Daoy (cell line): ENCODE measurements at places on chromosomes 16 and 17.

- DNase-seq, result no peak
Measured at GRCh38 chr16:67647111-67647651, 2.2 kb downstream of the CARMIL2 start.

DNA sequence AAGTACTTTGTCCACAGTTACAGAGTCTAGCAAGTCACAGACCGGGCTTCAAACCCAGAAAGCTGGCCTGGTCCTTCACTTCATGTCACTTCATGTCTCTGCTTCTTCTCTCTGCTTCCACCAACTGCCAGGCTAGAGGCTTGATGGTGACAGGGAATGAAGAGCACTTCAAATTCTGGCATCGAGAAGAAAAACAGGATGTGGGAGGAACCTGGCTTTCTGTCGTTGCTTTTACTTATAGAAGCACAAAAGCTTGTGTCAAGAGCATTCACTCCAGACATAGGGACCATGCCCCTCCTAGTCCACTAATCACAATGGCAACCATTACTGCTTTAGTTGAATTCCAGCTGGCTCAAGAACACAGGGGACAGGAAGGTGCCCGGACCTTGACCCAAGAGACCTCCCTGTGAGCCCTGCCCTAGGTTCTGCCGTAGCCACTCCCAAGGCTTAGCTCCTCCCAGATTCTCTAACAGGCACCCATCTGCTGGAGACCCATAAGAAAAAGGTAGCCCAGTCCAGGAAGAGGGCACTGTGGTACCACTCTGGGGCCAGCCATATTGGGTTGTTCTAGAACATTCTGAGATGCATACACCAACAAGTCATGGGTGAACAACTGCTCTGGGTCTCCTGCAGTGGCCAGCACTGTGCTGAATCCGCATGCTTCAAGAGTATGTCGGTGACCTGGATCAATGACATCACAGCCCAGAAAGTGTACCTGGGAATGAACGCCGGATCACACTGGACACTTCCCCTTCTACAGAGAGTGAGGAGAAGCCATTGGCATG lies 181.8 kb downstream of the C16orf95 start:
- DNase-seq, result no peak

GRCh38 chr16:15983898-15984297 lies 34.5 kb downstream of the ABCC1 start:
- DNase-seq, result no peak

DNA sequence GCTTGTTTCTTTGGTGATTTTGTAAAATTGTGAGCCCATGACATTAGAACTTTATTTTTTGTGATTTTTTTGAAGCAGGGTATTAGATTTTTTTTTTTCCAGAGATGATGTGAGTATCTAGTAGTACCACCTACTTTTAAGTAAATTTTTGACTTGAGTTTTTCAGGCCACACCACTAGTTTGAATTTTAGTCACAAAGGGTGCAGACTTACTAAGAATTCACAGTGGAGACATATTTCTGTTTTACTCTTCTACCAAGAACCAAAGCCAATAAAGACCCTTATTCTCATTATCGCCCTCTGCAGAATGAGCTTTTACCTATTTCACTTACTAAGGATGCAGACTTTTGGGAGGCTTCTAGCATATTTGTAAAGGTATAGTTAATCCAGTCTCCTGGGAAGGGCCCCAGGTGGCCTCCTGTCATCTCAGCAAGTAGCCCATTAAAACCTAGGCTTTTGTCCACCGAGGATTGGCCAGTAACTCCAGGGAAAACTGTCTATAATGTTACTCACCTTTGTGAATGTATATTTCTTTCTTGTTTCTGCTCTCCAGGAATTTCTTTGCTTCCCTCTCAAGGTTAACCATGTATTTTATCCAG lies 30.6 kb downstream of the NLK start:
- DNase-seq, result no peak

GRCh38 chr17:14042411-14042810 lies 26.9 kb upstream of the COX10 start:
- DNase-seq, result no peak

DNA sequence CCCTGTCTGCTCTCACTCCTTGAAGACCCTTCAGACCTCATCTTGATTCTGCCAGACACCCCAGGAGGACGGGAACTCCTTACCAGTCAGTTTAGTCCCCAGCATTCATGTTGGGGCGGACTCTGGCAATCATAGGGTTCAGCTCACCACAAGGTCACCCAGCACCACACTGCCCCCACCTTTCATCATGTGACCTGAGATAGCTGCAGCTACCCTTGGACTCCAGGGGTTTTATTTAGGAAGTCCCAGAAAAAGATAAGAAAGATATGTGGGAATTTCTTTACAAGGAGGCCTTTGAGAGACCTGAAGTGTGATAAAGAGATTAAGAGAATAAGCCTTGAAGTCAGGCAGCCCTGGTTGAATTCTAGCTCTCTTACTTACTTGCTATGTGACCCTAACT lies 59.8 kb upstream of the NLK start:
- DNase-seq, result no peak

- DNase-seq, result no peak
Measured at GRCh38 chr17:57559634-57560318, 185.3 kb downstream of the CCDC182 start.

GRCh38 chr16:8571061-8571596 lies 19.2 kb downstream of the TMEM114 start:
- no peak for DNase-seq

DNA sequence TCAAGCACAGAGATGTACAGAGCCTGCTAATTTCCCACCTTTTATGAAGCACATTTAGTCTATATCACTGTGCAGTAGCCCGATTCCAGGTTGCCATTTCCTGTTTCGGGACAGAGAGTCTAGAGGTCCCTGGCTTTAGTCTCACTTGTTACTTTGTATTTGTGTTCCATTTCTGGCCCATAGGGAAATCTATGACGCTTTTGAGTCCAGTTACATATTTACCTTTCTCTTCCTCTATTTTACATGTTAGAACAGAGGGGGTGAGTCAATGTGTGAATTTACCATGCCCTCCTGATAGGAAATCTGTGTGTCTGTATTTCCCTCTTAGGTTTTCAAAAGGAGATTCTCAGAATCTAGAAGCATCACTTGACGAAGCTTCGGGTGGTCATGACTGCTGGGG lies 227.1 kb upstream of the ZFHX3 start:
- no peak for DNase-seq

DNA sequence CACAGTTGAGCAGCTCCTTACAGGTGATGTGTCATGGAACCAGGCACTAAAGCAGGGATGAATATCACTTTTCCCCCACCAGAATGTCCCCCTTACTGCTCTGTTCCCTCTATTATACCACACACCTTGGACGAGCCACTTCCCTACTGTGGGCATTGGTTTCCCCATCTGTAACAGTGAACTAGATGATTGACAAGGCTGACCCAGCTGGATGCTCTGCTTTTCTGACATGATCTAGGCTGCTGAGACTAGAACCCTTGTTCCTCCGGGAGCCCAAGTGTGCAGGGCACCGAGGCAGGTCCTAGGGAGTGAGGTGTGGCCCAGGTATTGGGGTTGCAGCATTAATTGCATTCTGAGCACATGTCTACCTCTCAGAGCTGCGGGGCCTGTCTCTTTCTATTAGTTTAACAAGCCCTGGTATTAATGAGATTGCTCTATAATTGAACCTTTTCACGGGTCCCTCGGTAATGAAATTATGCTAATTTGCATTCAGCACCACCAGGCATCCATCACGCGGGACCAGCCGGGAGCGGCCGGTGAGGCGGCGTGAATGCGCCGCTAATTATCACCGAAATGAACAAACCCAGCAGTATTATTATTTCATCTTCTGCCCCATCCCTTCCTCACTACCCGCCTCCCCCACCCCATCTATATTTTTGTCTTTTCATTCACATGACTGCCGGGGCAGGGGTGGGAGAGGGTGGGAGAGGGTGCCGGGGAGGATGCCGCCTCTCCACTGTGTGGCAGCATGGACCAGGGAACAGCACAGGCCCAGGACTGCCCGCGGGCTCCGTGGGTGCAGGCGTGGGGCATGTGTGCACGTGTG lies 121.1 kb downstream of the CYLD start:
- DNase-seq, result no peak

- DNase-seq, result no peak
Measured at GRCh38 chr16:79419148-79419547, 181.4 kb downstream of the MAF start.

DNA sequence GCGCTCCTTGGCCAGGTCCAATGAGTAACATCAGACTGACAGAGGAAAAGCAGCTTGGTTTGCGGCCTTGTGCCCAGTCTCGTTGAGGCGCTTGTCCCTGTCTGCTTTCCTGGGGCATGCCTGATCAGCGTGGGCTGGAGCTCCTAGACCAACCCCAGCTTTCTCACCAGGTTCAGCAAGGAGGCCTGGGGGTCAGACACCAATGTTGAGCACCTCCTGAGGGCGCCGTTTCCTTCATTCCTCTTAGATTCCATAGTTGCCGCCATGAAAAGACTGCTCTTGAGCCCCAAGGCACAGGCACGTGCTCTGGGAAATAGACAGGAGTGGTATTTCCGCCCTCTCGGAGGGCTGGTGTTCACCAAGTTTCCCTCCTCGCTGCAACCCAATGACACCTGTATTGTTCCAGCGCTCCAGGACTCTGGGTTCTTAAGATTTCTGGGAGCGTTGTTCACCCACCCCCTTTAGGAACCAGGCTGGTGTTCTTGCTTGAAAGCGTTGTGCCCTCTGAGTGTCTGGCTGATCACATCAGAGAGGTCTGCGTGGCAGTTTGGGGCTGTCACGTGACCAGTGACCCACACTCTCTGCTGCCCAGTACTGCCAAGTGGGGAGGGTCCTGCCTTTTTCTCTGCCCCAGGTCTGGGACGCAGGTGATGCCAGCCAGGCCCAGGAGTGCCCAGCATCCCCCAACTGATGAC lies 18.0 kb downstream of the KCTD2 start:
- DNase-seq, result no peak

DNA sequence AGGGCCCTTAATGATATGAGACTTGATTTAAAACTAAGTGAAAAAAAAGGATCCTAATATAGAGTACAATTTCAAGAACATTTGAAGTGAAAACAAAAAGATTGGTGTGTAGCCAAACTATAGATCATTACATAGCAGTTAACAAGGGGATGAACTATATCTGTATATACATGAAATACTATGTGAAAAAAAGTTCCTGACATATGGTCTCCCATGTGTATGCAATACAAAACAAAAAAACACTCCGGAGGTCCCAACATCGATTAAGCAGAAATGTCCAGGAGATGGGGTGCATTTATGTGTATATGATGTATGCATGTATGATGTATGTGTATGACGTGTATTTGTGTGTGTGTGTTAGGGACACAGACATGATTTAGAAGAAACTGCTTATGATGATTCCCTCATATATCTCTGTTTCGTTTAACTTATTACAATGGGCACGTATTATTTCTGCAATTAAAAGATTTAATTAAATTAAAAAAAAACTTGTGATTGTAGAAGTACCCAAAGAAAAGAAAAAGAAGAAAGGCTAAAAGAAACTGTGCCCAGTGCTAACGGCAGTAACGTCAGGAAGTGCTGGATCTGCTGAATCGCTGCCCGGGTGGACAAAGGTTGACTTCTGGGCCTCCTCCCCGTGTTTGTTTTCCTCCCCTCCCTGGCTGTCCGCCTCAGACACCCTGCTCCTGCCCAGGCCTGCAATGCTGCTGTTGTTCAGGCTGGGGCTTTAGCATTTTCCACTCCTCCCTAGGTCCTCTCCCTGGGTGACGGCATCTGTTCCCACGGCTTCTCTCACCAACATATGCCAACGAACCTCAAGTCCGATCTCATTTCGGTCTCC lies 36.9 kb downstream of the TBX4 start:
- DNase-seq, result no peak

DNA sequence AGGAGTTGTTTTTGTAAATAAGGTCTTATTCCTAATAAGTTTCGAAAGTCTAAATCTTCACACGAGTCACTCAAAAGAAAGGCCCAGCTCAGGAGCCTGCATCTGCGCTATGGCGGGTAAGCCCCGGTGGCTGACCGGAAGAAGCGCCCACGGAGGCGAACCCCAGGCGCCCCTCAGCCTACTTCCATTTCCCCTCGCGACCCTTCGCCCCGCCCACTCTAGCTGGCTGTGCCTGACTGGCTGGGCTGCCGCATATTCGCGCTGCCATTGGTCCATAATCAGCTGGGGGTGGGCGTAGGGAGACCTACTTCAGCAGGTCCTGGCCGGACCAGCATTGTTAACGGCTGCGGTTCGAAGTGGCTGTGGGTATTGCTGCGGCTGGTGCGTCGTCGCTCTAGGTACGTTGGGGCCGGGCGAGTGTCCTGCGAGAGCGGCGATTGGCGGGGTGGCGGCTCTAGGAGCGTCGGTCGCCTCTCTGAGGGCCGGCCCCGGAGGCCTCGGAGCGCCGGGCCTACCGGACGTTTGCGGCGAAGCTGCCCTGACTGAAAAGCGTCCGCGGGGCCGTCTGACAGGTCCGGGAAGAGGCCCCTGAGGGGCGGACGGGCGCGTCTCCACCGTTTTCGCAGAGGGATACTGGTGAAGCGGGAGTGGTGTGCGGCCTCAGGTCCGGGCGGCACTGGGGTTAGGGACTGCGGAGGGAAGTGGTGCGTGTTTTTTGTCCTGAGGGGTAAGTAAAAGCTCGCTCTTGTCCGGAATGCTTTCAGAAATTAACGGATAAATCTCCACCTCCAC lies at the start of gene ATF7IP2:
ATF7IP2 (plus strand) TSS at position 337 of the 792 bp plus-strand sequence. CDS start 44,560 bp downstream, outside the sequence.
- DNase-seq, result peak; percentile 94

DNA sequence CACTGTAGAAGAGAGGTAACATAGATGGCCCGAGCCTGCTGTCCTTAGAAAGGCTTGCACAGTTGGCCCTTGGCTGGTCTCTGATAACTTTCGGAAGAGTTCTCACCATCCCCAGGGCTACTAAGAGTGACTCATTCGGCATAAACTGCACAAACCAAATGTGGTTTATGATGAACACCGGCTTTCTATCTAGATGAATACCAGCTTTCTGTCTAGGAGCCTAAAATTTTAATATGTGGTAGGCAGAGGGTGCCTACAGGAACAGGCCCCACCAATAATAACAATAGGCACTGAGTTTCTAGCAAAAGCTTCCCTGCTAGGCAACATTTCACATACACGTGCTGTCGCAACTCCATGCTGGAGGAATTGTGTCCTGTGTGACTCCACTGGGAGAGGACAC lies 15.4 kb downstream of the CNOT1 start:
- DNase-seq, result peak; percentile 47

DNA sequence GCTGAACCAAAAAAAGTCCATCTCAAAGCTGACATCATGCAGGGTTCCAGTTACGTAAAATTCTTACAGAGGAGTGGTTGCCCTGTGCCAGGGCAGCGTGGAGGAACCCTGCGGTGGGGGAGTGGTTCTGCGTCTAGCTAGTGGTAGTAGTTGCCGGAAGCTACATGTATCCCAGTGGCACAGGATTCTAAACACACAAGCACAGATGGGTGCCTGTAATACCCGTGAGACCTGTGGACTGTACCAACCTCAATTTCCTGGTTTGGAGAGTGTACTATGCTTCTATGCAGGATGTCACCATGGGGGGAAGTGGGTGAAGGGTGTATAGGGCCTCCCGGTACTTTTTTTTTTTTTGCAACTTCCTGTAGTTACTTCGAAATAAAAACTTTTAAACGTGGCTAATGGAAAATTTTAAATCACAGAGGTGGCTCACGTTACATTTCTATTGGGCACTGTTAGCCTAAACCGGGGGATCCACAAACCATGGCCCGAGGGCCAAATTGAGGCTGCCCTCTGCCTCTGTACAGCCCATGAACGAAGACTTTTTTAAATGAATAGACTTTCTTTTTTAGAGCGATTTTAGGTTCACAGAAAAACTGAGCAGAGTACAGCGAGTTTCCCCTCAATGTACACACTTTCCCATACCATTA lies 38.5 kb downstream of the TBC1D16 start:
- no peak for DNase-seq

- DNase-seq, result no peak
Measured at GRCh38 chr17:57462007-57462579, 205.8 kb downstream of the MSI2 start.

GRCh38 chr17:11645426-11645825 lies 47.2 kb downstream of the DNAH9 start:
- DNase-seq, result no peak

- DNase-seq, result no peak
Measured at GRCh38 chr17:61571624-61572023, 19.4 kb downstream of the NACA2 start.
